ENCODE measurements at places on chromosomes 2 and 18.
A peak's percentile ranks its signal among the peaks of the same experiment; 100 is the strongest.

DNA sequence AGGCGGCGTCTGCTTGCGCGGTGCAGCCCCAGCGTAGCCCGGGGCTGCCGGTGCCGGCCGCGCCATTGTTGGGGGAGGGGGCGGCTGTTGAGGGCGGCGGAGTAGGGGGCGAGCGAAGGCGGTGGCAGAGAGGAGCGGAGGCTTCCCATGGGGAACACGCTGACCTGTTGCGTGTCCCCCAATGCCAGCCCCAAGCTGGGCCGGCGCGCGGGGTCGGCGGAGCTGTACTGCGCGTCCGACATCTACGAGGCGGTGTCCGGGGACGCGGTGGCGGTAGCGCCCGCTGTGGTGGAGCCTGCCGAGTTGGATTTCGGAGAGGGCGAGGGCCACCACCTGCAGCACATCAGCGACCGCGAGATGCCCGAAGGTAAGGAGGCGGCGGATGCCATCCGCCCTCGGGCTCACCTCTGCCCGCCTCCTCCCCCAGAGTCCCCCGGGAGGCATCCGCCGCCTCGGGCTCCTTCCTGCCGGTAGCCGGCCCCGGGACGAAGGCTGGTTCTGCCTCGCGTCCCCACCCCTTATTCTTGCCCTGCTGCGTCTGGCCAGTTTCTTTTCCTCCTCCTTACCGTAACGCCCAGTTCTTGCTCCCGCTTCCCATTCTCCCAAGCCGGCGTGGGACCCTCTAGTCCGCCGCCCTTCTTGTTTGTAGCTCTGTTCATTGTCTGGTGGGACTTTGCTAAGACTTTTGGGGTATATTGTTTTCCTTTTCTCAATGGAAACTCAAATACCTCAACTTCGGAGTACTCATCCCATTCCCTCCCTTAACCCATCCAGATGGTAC lies 500 bp downstream of the CCNYL1 start:
- no peak for DNase-seq

GRCh38 chr18:10401521-10401920 lies 52.9 kb upstream of the APCDD1 start:
- DNase-seq = peak; percentile 46

DNA sequence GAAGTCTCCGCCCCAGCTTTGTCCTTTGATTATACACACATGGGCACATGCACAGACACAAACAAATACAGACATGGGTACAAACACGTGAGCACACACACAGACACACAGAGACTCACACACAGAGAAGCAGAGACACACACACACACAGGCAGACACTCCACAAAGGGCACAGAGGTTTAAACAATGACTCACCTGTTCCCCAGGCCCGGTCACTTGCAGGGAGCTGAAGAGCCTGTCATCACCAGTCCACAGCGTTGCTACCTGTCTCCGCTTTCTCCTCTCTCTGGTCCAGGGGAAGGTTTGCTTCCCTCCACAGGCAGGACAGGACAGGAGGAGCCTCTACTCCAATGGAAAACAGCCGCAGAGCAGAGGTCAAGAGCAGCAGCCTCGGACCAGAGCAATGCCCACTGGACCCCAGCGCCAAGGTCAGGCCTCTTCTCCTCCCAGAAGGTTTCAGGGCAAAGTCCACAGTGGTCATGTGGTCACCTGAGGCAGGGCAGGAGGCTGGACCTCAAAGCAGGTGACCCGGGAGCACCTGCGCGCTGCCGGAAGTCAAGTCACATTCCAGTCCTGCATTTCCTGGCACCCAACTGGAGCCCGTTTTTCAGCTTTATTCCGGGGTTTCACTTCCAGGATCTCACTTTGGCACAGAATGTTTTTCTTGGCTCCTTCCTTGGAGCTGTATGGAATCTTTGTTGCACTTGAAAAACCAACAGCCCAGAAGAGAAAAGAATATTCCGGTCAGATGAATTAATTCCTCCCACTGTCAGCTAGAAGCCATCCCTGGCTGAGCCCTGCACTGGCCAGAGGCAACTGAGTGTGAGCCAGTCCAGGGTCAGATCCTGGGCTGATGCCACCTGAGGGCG lies at the start of gene RAB17:
Gene RAB17 (minus strand): TSS at position 463 of the 869 bp plus-strand sequence. CDS start 4,580 bp downstream, outside the sequence.
- no peak for DNase-seq

DNA sequence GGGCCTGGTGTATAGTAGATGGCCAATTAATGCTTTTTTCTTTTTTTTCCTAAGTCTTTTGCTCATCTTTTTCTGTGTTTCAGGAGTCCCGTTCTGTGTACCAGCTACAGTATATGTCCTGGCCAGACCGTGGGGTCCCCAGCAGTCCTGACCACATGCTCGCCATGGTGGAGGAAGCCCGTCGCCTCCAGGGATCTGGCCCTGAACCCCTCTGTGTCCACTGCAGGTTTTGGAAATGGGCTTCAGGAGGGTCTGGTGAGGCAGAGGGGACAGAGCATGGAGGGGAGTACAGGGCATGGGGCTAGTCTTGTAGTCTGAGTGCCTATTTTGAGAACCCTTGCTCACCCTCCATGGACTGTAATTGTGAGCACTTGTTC lies 14.1 kb downstream of the PTPN18 start:
- DNase-seq = no peak

- no peak for DNase-seq
These were observed 37.7 kb downstream of the TGFA start for GRCh38 chr2:70515938-70516337.

- DNase-seq = no peak
These were observed 208.4 kb downstream of the HDAC4 start for GRCh38 chr2:239192456-239192855.

DNA sequence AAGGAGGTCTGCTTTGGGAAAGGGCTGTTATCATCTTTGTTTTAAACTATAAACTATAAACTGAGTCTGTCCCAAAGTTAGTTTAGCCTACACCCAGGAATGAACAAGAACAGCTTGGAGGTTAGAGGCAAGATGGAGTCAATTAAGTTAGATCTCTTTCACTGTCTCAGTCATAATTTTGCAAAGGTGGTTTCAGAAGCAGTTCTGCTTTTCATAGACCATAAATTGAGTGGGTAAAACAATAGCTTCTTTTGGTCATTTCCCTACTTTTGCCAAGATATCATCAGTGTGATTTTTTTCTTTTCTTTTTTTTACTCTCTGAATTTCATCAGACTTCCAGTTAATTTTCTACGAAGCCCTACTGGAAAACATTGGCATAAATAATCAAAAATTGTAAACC lies 117.0 kb downstream of the AP1S3 start:
- DNase-seq = no peak

DNA sequence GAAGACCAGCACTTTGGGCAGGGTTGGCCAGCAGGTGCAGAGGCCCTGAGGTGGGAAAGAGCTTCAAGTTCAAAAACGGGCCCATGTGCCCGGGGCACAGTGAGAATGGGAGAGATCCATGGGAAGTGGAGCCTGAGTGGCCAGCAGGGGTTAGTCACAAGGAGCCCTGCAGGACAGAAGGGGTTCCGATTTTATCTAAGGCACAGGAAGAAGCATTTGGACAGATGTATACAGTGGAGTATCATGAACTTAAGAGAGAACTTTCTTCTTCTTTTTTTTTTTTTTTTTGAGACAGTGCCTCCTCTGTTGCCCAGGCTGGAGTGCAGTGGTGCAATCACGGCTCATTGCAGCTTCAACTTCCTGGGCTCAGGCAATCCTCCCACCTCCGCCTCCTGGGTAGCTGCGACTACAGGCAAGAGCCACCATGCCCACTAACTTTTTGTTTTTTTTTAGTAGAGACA lies 24.0 kb downstream of the WIPF1 start:
- DNase-seq = no peak

- peak; percentile 19 for DNase-seq
These were observed 121.2 kb downstream of the CAPN13 start for GRCh38 chr2:30686000-30686399.

- peak; percentile 29 for DNase-seq
These were observed 215.9 kb downstream of the SP3 start for GRCh38 chr2:173749315-173749714.

DNA sequence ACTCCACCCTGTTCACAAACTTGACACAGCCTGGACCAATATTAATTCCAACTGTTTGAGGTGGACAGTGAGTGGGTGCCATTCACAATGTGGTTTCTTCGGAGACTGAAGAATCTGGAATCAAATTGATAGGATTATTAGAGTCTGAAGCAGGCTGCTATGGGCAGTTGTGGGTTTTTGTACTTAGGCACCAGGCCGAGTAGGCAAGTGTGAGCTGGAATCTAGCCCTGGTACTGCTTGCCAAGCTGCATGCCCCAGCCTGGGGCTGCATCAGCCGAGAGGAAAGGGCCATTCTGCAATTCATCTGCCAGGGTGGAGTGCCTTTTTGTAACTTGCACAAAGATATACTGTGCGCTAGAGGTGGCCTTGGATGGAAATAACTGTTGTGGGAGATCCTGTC lies 654.7 kb upstream of the FANCL start:
- no peak for DNase-seq

- DNase-seq = no peak
These were observed 431.9 kb upstream of the TCF4 start for GRCh38 chr18:56019908-56020307.

DNA sequence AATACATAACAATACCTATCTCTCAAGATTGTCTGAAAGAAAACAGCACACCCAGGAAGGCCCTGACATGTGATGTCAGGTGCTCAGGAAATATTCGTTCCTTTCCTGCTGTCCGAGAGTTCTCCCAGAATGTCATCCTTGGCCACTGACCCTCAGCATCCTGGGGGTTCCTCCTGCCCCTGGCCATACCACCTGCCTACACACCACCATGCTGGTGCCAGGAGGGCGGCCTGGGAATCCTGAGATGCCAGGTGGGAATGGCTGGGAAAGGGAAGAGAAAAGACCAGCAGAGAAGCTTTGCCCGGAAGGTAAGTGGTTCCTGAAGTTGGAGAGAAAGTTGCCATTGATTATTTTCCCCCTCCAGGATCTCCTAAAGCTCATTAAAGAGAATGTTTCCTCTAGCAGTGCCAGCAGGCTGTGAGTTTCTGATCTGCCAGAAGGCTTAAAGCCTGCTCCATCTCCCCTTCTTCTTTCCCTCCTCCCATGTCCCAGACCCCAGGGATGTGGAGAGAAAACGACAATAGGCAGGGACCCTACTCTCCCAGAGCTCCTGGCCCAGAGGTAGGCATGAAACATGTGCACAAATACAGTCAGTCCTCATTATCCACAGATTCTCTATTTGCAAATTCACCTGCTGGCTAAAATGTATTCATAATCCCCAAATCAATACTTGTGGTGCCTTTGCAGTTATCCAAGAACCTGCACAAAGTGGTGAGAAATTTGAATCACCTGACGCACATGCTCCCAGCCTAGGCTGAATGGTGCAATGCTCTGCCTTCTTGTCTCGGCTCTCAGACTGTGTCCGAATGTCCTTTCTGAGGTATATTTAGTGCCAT lies 147.1 kb upstream of the MYCN start:
- no peak for DNase-seq

GRCh38 chr2:119958670-119959268 lies 54.1 kb upstream of the EPB41L5 start:
- no peak for DNase-seq

DNA sequence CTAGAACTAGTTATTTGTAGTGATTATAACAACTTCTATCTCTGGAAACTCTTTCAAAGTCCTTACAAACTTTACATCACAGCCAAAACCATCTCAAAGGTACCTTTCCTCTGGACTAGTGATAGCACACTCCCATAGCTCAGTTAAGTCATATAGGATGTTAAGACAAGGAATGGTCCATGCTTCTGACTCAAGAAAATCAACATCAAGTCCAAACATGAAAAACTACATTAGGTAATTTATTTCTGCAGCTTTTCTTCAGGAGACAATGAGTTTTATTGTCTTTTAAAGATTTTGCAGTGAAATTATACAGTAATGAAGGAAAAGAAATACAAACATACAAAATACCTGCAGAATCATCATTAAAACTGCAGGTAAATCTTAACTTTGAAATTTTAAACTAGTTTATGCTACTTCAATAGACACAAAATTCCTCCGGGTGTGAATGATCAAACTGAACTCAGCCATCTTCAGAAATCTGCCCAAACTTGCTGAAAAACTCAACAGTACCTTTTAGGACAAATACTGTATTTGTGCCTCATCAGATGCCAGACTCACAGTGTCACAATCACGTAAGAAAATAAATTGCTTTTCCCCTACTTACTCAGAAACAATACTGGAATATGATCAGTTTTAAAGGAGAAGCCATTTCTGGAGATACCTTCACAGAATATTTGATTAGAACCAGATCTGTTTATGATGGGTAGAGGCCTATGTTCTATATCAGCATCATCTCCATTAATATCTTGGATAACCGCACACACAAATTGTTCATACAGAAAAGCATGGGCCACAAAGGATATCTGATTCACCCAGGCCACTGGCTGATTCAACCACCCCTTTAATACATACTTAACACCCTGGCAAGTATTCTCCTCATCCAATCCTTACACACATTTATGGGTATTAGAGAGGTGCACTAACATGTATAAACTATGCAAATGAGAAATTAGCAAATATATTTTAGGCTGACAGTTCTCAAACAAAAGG lies 2.6 kb downstream of the TMEM131 start:
- no peak for DNase-seq

GRCh38 chr2:216680951-216681629 lies 14.3 kb downstream of the IGFBP5 start:
- no peak for DNase-seq

DNA sequence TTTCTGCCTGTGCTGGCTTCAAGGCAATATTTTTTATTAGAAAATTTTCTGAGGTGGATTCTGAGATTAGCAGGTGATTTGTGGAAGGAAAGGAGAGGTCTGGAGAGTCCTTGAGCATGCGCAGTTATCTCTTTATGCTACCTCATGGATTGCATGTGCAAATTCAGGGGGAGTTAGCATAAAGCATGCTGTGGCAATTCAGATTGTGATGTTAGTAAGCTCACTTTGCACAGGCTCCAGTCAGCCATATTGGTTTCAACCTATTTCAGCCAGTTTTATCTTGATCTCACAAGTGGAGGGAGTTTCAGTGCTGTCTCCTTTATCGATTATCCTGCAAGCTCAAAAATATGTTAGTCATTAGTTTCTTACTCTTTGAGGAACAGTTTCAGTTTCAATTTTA lies 2012.3 kb upstream of the PIK3C3 start:
- DNase-seq = no peak

- DNase-seq = peak; percentile 4
These were observed 1.4 kb upstream of the CASP8 start for GRCh38 chr2:201258666-201259615.

- no peak for DNase-seq
These were observed 973.1 kb downstream of the TMEM182 start for GRCh38 chr2:103734911-103735310.

DNA sequence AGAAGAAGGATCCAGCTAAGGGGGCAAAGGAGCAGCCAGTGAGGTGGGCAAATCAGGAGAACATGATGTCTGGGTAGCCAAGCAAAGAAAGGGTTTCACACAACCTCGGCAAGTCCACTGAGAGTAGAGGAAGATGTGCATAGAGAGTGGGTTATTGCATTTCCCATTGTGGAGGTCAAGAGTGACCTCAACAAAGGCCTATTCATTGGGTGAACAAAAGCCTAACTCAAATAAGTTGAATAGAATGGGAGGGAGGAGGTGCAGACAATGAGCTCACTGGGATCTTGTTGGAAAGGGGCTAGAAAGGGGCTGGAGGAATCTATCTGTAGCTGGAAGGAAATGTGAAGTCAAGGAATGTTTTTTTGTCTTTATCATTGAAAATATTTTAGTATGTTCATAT lies 14.0 kb upstream of the PDCL3 start:
- peak; percentile 15 for DNase-seq

- DNase-seq = peak; percentile 99
These were observed at the start of gene FAM117B for GRCh38 chr2:202634556-202635427. Gene FAM117B, plus strand, starts transcription at chr2:202634969. Its CDS starts 219 bp downstream, at chr2:202635188.

Data from neural progenitor cell (in vitro differentiated cells).